ENCODE measurements at places on chromosomes 5 and 9.

GRCh38 chr9:70656281-70656680 is 241.8 kb upstream of the KLF9 start:
- DNase-seq: no peak

GRCh38 chr9:132637351-132637750 is 32.4 kb downstream of the DDX31 start:
- no peak for DNase-seq

GRCh38 chr5:176166427-176166826 is 71.8 kb upstream of the SIMC1 start:
- no peak for DNase-seq

GRCh38 chr5:176334031-176334770 is 27.4 kb downstream of the KIAA1191 start:
- DNase-seq: no peak

GRCh38 chr5:72468606-72469005 is 38.6 kb downstream of the ZNF366 start:
- DNase-seq: no peak

DNA sequence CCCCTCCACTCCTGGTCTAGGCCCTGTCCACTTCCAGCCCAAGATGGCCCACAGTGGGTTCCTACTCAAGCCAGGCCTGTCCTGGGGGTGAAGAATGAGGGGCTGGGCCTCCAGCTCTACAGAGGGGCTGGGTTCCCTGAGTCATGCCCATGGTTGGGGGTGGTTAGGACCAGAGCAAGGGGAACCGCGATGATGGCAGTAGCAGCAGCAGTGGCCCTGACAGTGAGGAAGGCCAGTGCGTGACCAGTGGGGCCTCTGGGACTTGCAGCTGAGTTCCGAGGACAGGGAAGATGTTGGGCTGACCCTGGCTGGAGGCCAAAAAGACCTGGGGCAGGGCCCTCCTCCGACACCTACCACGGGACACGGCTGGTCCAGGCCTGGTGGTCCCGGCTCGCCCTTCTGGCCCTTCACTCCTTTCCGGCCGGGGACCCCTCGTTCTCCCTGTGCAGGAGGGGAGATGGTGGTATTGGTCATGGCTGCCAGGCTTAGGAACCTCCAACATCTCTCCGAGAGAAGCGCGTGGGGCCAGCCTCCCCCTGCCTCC is 9.2 kb upstream of the PHYKPL start:
- no peak for DNase-seq

GRCh38 chr5:135371622-135372232 is 27.3 kb downstream of the MACROH2A1 start:
- DNase-seq: no peak
